ENCODE measurements at places on chromosomes 5 and 9.

DNA sequence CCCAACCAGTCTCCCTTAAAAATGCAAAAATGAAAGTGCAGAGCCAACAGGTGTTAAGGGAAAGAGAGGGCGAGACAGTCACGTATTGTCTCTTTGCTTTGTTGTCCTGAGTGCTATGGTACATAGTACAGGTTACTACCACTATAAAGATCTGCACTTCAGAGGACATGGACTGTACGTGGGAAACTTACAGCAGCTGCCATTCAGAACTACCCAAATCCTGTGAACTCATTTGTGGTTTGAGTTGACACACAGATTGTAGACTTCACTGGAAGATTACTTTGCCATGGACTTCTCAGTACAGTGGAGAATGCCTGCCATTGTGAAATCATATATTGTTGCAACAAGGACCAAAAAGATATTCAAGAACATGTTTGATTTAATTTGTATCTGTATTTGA lies 34.8 kb downstream of the FBXO38 start:
- no peak for DNase-seq

DNA sequence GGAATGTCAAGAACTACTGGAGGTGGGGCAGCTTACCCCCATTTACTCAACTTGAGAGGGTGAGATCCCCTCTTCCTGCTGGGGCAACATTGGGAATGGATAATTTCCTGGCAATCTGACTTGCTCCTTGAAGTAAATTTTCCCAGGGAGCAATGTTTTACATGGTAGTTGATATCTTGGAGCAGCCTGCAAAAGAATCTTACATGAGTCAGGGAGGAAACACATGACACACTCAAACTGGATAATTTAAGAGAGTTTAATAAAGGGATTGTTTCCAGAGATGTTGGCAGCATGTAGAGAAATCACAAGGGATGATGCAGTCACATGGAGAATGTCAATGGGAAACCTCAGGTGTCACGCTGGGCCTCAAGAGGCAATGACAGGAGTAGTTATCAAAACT lies 212.5 kb downstream of the GAS1 start:
- DNase-seq = no peak

GRCh38 chr5:140361901-140362300 lies 1.9 kb downstream of the SLC4A9 start:
- DNase-seq = no peak

GRCh38 chr5:176934309-176934930 lies 35.3 kb upstream of the HK3 start:
- DNase-seq = no peak

DNA sequence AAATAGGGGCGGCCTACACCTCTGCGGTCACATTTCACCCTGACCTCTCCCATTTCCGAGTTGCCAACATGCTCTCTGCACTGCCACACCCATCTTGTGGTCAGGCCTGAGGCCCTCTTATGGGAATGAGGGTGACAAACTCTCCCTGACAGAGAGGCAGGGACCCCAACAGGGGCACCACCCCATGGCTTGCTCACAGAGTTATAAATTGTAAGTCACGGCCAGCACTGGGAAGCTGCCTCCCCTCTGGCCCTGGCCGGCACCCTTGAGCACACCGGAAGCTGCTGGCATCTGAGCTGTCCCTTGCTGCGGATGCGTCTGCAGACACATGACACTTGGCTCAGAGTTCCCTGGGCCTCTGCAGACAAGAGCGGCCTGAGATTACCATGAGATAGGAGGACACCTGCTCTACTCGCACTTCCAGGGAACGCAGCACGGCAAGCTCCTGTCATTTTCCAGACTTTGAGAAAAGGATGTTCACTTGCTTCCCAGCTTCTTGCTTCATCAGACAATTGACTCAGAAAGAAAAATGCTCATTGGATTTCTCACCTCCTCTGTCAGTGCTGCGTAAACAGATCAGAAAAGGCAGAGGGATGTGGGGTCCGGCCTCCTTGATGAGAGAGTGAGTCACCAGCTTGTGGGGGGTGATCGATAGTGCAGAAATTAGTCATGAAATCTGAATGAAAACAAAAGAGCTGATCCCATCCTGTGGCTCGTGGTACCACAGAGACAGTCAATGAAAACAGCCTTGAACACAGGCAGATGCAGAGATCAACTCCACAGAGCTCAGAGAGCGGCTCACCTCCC lies 269.8 kb downstream of the SYK start:
- DNase-seq = no peak

GRCh38 chr5:5678909-5679308 lies 256.4 kb downstream of the ICE1 start:
- DNase-seq = no peak

DNA sequence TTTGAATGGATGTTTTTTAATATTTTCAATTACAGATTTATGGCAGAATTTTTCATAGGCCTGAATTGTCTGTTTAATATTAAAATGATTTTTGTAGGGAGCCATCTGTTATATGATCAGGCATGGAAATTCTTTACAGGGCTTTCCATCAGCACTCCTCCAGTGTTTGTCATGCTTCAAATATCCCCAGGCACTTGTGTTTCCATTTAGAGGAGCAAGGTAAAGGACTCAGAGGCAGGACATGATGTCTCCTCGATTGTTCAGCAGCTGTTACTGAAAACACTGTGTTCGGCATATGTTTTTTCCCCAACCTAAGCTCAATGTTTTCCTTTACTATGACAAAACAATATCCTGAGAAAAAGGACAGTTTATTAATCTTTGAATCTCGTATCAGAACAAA lies 172.3 kb upstream of the RFX3 start:
- no peak for DNase-seq

- no peak for DNase-seq
These were observed 373 bp downstream of the ADAMTS12 start for GRCh38 chr5:33891446-33891787.

DNA sequence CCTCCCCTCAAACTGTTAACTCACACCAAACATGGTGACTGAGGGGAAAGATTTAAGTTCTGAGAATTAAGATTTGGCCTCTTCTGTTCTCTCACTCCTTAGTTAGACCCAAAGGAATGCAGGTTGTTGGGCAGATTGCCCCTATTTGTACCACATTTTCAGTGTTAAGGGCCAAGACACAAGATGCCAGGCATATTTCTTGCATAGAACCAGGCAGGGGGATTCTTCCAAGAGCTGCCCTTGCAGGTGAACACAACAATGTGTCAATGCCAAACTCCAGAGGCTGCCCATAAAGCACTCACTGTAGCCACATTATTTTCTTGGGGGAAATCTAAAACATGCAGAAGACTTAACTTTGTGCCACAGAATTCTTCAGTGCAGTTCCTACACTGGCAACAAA lies 14.7 kb downstream of the MPDZ start:
- DNase-seq = no peak

All from H9 (cell line).